Inflammatory macrophage treated with lipopolysaccharide for 4 hours (primary cell): ENCODE measurements at places on chromosomes 1 and 21.

GRCh38 chr1:245154429-245155271 lies at the start of gene KIF26B:
Gene KIF26B (plus strand): TSS chr1:245154985. CDS start chr1:245155425, 440 bp downstream.
- peak; percentile 7 for DNase-seq

DNA sequence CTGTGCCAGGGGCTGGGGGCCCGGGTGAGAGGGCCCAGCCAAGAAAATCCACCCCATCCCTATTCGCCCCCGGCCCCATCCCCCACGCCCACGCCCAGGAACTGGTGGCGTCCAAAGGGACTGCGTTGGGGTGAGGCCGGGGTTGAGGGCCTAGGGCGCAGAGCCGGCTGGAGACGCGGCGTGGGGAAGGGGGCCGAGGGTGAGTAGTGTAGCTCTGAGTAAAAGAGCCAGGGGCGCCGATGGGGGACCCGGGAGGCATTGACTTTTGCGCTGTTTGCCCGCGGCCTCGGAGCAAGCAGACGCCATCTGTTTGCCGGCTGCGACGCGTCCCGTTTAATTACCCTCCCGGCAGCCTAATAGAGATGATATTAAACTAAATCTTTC lies 3.5 kb upstream of the DMRTA2 start:
- DNase-seq = no peak

DNA sequence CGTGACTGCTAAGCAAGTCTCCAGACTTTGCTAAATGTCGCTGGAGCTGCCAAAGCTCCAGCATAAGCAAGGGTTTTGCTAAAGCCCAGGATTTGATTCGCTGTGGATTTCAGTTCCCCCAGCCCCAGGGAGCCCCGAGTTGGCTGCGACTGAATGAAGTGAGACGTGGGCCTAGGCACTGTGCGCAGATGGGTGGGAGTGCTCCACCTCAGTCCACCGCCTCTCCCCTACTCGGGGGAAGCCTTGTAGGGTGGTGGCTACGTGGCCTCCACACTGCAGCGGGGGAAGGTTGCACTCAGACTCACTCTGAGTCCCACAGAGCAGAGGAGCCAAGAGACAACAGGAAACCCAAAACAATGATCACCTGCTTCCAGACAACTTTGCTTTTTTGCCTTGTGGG lies 397.8 kb upstream of the VAMP3 start:
- no peak for DNase-seq

- DNase-seq = no peak
Measured at GRCh38 chr1:85734931-85735330, 26.7 kb upstream of the ZNHIT6 start.

DNA sequence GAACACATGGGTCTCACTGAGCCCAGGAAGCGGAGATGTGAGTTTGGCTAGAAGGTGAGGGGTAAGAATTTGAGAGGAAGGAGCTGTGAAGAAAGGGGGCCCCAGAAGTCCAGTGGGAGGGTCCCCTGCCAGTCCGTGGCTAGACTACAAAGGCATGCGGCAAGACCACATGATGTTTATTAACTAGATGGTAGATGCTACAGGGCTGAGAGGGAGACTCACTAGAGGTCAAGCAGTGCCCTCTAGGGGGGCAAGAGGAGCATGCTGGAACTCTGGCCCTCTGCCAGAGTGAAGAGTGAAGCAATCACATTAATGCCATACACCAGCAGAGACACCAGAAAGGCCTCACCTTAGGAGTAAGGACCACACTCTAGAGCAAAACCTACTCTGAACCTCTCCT lies 12.2 kb downstream of the KIAA0319L start:
- DNase-seq = peak; percentile 52

- DNase-seq = no peak
Measured at GRCh38 chr1:16158993-16159831, 3.3 kb upstream of the EPHA2 start.

DNA sequence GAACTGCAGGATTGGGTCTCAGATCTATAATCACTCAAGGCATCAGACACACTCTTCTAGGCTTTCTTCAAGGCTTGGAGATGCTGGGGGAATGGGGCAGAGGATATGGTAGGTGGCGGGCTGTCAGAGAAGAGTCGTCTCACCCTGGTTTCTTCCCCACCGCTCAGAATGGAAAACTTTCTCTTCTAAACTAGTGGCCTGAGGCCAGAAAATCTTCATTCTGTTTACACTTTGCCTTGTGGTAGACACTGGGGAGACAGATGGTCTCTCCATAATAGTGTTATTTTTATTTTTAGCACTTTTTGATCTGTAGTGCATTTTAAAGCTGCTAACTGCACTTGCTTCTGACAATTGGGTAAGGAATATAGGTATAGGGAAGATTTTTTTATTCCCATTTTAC lies 2.6 kb downstream of the PRELP start:
- DNase-seq = no peak

- DNase-seq = peak; percentile 98
Measured at GRCh38 chr1:182795563-182796228, 6.1 kb downstream of the NPL start.

GRCh38 chr1:202713110-202713509 lies 2.9 kb upstream of the SYT2 start:
- DNase-seq = no peak
